ENCODE measurements at places on chromosomes 7 and 10.

DNA sequence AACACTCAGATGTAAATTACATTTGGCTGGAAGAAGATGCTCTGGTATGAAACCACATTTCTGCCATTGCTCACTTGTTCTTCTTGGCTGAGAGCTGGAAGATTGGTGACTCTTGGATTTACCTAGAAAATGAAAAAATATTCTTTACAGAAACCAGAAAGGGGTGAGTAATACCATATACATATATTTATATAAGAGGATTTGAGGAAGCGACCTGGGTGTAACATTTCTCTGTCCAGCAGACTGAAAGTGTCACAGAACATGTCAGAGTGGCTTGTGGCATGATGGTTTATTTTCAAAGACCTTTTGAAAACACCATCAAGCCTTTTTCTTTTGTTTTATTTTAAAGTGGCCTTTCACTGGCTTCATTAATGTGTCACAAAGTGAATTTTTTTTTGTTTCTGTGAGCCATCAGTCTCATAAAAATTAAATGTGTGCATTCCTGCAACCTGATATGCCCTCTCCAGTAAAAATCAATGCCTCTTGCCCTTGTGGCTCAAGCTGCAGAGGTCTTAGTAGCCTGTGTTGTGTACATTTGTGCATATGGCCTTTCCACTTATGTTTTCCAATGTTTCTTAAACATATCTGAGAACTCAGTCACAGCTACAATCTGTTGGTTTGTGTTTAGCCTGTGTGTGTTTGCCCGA lies 23.5 kb downstream of the CREB5 start:
- no peak for DNase-seq

DNA sequence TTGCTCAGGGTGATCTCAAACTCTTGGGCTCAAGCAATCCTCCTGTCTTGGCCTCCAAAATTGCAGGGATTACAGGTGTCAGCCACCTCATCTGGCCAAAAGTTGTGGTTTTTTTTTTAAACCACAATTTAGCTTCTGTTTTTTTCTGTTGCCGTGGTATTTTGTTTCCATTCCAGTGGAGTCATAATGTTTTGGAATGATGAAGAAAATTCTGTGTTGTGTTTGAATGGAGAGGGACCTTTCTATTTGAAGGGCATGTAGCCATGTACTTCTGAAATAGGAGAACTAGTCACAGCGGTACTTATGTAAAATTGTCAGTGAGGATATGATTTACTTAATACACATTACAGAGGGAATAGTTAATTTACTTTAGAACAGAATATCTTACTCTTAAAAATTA lies 201.3 kb downstream of the ARL4A start:
- DNase-seq: no peak

DNA sequence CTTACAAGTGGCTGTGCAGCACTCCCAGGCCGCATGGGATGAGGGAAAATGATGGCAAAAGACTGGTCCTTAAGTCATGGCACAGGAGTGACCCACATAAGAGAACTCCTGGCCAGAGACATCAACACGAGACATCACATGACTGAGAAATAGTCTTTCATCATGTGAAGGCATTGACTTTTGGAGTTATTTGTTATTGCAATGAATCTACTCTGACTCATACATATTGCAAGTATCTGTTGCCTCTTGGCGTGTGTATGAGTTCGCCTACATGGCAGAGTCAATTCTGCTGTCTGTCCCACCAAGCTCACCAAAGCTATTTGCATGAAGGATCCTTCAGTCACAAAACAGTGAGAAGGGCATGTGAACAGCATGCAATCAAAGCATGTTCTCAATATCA lies 59.7 kb upstream of the HABP2 start:
- DNase-seq: no peak

DNA sequence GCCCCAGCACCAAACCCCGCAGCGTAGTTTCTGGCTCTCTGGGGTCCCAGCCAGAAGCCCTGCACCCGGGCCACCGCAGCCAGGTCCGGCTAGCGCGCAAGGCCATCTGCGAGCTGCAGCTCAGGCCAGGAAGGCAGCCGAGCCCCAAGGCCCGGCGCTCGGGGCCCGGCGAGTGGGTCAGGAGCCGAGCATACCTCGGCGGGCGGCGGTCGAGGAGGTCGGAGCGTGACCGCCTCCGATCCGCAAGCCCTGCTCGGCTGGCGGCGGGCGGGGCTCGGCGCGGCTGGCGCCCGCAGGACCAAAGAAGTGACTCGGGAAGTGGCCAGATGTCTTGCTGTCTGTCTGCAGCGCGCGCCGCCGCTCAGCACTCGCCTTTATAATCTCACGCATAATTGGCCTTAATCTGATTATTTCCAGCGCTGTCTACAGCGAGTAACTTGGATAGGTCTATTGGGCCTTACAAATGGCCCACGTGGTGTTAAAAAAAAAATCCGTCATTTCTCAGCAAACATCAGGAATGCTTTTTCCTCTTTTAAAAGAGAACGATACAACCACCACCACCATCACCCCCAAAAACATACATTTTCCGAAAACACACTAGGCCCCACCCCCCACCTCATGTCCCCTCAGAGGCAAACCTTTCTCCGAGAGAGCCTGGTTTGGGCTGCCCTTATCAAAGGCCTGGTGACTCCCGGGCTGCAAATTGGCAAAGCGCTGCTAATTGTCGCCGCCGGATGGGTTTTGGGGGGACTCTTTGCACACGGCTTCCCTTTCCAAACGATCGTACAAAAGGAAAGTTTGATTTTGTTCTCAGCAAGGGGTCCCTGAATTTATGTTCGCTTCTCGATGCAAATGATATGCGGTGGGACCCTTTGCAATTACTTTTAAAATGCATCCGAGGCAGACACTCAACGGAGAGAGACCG lies at the start of gene DRGX:
Gene DRGX (minus strand): TSS at position 349 of the 925 bp plus-strand sequence. CDS start 649 bp downstream, outside the sequence.
- no peak for DNase-seq
